ENCODE measurements at places on chromosomes 12 and 14.

- DNase-seq = no peak
These were observed 614 bp upstream of the MARK3 start for GRCh38 chr14:103384450-103385151.

DNA sequence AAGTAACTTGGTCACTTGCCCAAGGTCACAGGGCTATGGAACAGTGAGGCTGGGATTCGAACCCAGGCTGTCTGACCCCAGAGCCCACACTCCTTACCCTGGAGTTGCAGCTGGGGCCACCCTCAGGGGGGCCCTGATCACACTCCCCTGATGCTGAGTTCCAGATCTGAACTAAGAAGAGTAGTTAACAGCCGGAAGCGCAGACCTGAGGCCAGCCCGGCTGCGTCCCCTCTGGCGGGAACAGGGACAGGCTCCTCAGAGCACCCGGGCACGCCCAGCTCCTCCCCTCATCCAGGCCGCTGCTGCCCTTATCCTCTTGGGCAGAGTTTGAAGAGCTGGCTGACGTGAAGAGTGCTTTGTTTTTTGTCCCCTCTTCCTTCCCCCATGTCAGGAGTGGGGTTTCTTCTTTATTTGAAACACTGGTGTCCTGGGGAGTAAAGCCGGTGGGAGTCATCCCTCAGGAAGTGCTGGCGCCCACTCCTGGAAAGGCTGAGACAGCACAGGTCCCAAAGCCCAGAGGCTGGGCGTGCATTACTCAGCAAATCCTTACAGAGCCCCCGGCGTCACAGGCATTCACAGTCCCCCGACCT lies 8.7 kb downstream of the PHB2 start:
- peak; percentile 77 for DNase-seq

- DNase-seq = no peak
These were observed 59.4 kb downstream of the EML1 start for GRCh38 chr14:99852578-99852977.

DNA sequence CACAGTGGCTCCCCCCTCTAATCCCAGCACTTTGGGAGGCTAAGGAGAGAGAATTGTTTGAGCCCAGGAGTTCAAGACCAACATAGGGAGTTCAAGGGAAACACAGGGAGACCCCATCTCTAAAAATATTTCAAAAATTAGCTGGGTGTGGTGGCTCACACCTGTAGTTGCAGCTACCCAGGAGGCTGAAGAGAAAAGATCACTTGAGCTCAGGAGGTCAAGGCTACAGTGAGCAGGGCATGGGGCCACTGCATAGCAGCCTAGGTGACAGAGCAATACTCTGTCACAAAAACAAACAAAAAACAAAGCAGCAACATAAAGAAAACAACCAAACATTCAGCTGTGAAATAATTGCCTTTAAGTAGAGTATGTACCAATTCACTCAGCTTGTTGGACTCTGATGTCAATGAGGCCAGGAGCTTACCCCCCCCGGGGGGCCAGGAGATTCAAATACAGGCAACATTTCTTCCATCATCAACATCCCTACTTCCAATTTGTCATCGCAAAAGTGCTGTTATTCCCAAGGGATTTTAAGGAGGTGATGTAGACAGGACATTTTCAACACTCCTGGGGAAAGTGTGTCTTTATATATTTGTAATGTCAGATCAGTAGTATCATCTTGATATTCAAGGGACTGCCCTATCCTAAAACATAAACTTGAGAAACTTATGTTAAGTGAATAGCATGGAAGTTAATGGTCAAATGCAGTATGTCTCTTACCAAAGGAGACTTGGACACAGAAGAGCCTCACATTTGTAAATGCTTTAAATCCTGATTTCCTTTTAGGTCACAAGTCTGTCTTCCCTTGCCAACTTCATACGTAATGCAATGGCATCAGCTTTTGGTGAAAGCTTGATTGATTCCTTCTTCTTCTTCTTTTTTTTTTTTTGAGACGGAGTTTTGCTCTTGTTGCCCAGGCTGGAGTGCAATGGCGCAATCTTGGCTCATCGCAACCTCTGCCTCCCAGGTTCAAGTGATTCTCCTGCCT lies 40.6 kb upstream of the AEBP2 start:
- DNase-seq = no peak

- DNase-seq = peak; percentile 13
These were observed 584 bp downstream of the ACVR1B start for GRCh38 chr12:51951843-51952722.
